ENCODE measurements at places on chromosomes 1 and 21. TPM values are rescaled to one million over a fixed set of nuclear protein-coding genes. Genes with fewer than 3 reads are reported as not detected.

Gene OR2L8
- polyA plus RNA-seq: not detected

Gene NEXN
- polyA plus RNA-seq: 3.6 TPM

GRCh38 chr1:80896781-80897356 is 903.9 kb upstream of the ADGRL2 start:
- no peak overlapping the region for H3K27ac ChIP-seq
- DNase-seq: no peak
- H3K4me3 ChIP-seq: no peak overlapping the region
- no peaks in the 10 kb centered on the region for H3K36me3 ChIP-seq

Gene CCDC17
- polyA plus RNA-seq: 0.31 TPM

DNA sequence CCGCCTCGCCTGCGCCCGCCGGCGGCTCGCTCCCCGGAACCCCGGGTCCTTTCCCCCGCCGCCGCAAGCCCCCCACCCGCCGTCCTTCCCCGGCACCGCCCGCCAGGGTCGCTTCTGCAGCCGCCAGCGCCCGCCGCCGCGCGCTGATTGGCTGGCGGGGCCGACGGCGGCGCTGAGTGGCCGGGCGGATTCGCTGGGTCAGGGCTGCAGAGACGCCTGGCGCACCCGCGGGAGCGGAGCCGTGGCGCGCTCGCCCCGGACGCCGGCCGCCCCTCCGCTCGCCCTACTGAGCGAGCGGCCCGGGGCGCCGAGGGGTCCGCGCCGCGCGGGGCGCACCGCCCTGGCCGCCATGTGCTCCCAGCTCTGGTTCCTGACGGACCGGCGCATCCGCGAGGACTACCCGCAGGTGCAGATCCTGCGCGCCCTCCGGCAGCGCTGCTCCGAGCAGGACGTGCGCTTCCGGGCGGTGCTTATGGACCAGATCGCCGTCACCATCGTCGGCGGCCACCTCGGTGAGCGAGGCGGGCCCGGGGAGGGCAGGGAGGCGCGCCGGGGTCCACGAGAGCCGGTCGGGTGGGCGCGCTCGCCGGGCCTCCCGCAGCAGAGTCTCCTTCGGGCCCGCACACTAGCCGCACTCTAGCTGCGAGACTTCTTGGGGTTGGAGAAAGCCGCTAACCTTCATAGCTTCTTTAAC is at the start of gene RIMKLA:
RIMKLA (plus strand) TSS at position 207 of the 694 bp plus-strand sequence; CDS start at position 350, 143 bp downstream.
- peak; percentile 97 for DNase-seq
- H3K27ac ChIP-seq: peak within 1 kb of the TSS; percentile 81
- H3K4me1 ChIP-seq: no peaks in the 10 kb centered on the region

Gene IL10
- not detected for polyA plus RNA-seq

GRCh38 chr1:109532365-109533136 is 7.1 kb upstream of the GPR61 start:
- H3K27me3 ChIP-seq: no peaks in the 10 kb centered on the region
- H3K36me3 ChIP-seq: no peaks in the 10 kb centered on the region
- DNase-seq: peak; percentile 86

GRCh38 chr1:222924136-222924706 is 109.4 kb downstream of the DISP1 start:
- H3K4me1 ChIP-seq: peaks cover 9% of the 10 kb centered on the region
- H3K27ac ChIP-seq: no peak overlapping the region
- H3K4me3 ChIP-seq: no peak overlapping the region
- DNase-seq: no peak
- H3K27me3 ChIP-seq: no peaks in the 10 kb centered on the region

DNA sequence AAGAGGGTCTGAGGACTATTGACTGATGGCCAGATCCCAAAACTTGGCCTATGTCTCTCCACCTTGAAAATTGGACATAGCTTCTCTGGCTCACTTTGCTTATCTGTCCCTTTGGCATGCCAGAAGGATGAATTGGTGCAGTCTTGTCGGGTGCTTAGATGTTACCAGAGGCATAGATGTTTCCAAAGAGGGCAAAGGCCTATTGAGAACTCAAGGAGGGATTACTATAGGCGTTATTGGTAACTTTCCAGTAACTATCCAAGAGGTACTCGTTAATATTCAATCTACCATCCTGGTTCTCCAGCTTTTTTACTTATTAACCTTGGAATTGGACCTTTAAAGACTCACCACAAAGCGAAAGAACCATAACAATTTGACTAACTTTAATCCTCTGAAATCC is 368.3 kb upstream of the ESRRG start:
- no peaks in the 10 kb centered on the region for H3K4me1 ChIP-seq
- DNase-seq: no peak
- no peaks in the 10 kb centered on the region for H3K36me3 ChIP-seq

DNA sequence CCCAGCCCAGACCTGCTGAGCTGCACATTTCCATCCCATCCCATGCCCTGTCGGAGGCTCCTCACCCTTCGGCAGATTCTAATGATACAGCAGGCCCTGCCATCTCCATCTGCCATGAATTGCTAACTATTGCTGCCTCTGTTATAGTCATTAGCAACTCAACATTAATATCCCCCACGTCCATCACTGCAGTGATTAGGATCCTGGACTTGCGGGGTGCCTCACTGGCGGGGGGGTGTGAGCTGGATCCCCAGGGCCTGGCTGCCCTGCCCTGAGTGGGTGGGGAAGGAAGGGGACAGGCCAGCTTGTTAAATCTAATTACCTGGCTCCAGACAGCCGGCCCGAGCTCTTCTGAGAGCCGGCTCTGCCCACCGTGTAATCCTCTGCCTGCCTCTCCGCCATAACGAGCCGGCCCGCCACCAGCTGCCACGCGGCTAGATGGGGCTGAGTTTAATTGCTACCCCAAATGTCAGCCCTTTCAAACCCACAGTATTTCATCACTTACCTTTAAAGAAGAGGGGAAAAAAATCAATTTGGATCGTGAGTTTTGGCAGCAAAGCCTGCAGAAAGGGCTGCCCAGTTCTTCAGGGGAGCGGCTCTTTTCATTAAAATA is 227.3 kb upstream of the CSF3R start:
- H3K27ac ChIP-seq: no peak overlapping the region
- no peaks in the 10 kb centered on the region for H3K27me3 ChIP-seq
- no peaks in the 10 kb centered on the region for H3K36me3 ChIP-seq
- DNase-seq: peak; percentile 72
- H3K4me3 ChIP-seq: no peak overlapping the region

- no peaks in the 10 kb centered on the region for H3K36me3 ChIP-seq
- H3K27ac ChIP-seq: peak overlapping the region; percentile 45
- DNase-seq: no peak
These were observed 3.1 kb upstream of the SLC16A4 start for GRCh38 chr1:110393691-110394492.

GRCh38 chr1:17633654-17634053 is 94.2 kb downstream of the ARHGEF10L start:
- no peaks in the 10 kb centered on the region for H3K4me1 ChIP-seq
- no peak overlapping the region for H3K27ac ChIP-seq
- no peaks in the 10 kb centered on the region for H3K36me3 ChIP-seq

- DNase-seq: no peak
- H3K4me1 ChIP-seq: 0 out of 2 replicates have a peak, but pooled peaks cover 4% of the 10 kb centered on the region
- no peaks in the 10 kb centered on the region for H3K27me3 ChIP-seq
These were observed 66.1 kb upstream of the AKT3 start for GRCh38 chr1:243916160-243916559.

Gene STUM
- not detected for polyA plus RNA-seq

Gene PTGFR
- 3.6 TPM for polyA plus RNA-seq

DNA sequence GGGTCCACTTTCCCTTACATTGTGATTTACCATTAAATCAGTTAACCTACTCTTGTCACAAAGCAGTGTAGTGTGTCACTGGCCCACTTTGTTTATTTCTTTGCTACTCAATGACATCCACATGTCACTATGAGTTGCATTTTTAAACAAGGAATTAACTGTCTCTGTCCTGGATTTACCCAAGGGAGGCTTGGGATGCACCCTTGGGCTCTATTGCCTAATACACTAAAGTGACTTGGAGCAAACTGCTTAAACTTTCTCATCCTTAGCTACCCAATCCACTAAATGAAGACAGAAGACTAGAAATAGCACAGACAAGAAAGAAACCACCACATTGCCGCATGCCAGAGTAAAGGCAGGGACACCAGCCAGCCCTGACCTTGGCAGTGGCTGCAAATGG is 136.2 kb upstream of the TIAM1 start:
- H3K27ac ChIP-seq: no peak overlapping the region
- H3K36me3 ChIP-seq: no peaks in the 10 kb centered on the region
- no peaks in the 10 kb centered on the region for H3K4me1 ChIP-seq
- no peak for DNase-seq
- H3K4me3 ChIP-seq: no peak overlapping the region

Gene DDX59
- polyA plus RNA-seq: 8.9 TPM

DNA sequence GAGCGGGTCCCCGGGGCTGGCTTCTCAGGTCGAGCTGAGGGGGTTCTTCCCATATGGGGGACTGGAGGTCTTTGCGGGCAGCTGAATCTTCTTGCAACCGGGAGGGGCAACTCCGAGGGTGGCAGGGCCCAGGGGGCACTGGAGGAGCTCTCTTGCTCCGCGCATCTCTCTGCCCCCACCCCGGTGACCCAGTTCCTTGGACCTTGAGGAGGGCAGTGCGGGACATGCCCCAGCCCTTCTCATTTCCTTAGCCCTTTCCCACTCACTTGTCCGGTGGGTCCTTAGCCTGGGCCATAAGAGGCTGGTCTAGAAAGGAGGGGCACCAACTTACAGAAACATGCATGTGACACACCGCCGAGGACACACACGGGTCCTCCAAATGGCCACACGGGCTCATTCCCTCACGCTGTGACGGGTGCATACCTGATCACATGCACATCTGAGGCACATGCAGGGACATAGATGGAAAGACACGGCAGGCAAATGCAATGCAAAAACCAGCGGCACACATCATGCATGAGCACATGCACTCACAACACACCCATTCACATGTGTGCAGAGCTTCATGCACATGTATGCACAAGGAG is 630 bp downstream of the HPCA start:
- H3K4me1 ChIP-seq: no peaks in the 10 kb centered on the region
- no peaks in the 10 kb centered on the region for H3K36me3 ChIP-seq
- DNase-seq: no peak
- H3K27me3 ChIP-seq: peaks cover 5% of the 10 kb centered on the region
- no peak overlapping the region for H3K4me3 ChIP-seq

DNA sequence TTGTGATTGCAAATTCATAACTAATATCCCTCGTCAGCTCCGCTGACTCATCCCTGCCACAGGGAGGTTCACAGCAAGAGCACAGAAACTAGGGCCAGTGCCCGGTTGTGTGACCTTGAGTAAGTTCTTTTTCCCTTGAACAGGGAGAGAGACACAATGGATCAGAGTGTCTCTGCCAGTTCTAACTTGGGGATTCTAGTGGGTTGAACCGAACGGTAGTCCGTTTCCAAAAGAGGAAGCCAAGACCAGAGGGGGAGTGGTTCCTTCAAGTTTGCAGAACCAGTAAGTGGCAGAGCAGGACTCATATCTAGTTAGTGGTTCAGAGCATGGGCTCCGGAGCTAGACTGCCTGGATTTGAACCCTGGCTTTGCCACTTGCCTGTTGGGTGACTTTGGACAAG is 4.9 kb upstream of the SHISA4 start:
- H3K27ac ChIP-seq: peak overlapping the region; percentile 59
- peaks cover 45% of the 10 kb centered on the region for H3K4me1 ChIP-seq

Gene CELF3
- polyA plus RNA-seq: 0.65 TPM

- H3K36me3 ChIP-seq: no peaks in the 10 kb centered on the region
- no peak overlapping the region for H3K4me3 ChIP-seq
- DNase-seq: no peak
- H3K4me1 ChIP-seq: peaks cover 4% of the 10 kb centered on the region
These were observed 122.4 kb upstream of the UBE2U start for GRCh38 chr1:64080941-64081562.

Gene LIPI
- not detected for polyA plus RNA-seq

DNA sequence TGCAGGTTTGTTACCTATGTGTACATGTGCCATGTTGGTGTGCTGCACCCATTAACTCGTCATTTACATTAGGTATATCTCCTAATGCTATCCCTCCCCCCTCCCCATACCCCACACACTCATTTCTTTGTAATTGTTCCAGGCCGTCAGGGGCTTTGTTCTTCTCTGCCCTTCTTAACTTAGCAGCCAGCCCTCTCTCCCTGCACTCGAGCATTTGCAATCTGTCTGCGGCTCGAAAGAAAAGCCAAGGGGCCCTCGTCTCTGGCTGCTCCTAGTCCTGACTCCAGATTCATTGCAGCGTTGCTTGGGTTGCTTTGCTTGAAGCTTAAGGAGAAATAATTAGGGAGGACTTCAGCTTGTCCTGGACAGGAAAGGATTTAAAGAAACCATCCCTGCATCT is 85.7 kb downstream of the ATP1A1 start:
- H3K4me1 ChIP-seq: no peaks in the 10 kb centered on the region
- no peaks in the 10 kb centered on the region for H3K36me3 ChIP-seq
- H3K4me3 ChIP-seq: no peak overlapping the region
- no peak for DNase-seq
